ENCODE measurements at places on chromosomes 3 and 15.

DNA sequence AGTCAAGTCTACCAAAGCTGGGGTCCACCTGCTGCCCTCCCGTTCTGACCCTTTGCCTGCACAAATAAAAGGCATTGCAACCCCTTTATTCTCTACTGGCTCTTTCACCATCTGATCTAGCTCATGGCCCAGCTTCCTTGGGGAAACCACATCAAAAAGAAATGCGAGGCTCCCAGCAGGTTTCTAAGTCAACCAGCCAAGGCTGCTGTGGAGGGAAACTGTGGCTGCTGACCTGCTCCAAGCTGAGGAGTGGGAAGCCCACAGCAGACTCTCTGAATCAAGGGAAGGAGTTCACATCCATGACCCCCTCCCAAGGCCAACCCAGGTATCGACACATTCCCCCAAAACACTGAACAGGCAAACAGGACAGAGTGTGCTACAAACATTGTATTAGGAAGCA is 25.2 kb upstream of the SLCO2A1 start:
- peak; percentile 23 for DNase-seq

- peak; percentile 81 for DNase-seq
These were observed 62.9 kb downstream of the ATG7 start for GRCh38 chr3:11335056-11335608.

GRCh38 chr15:61888074-61888780 is 172.0 kb downstream of the VPS13C start:
- DNase-seq: no peak

GRCh38 chr3:104629038-104629437 is 737.7 kb upstream of the ALCAM start:
- DNase-seq: peak; percentile 83

- DNase-seq: no peak
These were observed 14.7 kb upstream of the SYN2 start for GRCh38 chr3:11989383-11990038.

- no peak for DNase-seq
These were observed 30.7 kb upstream of the TOPAZ1 start for GRCh38 chr3:44210967-44211366.

GRCh38 chr3:123412811-123413604 is 35.9 kb downstream of the ADCY5 start:
- DNase-seq: no peak

- no peak for DNase-seq
These were observed 55.8 kb downstream of the SUMF1 start for GRCh38 chr3:4411236-4411635.

GRCh38 chr3:147008886-147009285 is 397.5 kb downstream of the ZIC4 start:
- peak; percentile 97 for DNase-seq

DNA sequence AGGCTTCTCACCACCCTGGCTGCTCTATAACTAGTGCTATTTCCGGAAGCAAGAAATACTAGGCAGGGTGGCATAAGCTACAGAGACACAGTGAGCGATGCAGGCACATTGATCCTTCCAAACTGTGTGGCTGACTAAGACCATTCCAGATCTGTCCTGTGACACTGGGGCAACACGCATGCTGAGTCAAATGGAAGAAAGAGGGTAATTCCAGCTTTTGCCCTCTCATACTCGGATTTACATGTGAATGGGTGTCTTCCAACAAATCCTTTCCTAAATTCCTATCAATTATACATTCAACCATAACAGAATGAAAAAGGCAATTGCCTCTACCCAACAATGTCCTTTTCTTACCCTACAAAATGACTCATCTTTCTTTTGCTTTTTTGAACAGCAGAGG is 5.1 kb downstream of the FSIP1 start:
- DNase-seq: no peak

- peak; percentile 14 for DNase-seq
These were observed 125.0 kb upstream of the LIPC start for GRCh38 chr15:58306591-58307312.

Measured in astrocyte of the spinal cord (primary cell).